ENCODE measurements at places on chromosomes 11 and 22.

- DNase-seq = no peak
Observed at GRCh38 chr11:86176165-86176884, 68.2 kb upstream of the EED start.

- DNase-seq = no peak
Observed at GRCh38 chr11:37087650-37088572, 489.9 kb upstream of the RAG2 start.

- no peak for DNase-seq
Observed at GRCh38 chr22:43343262-43343669, at the start of gene SCUBE1. TSS of gene SCUBE1 (minus strand) at chr22:43343372. CDS start at chr22:43343261, 111 bp downstream.

DNA sequence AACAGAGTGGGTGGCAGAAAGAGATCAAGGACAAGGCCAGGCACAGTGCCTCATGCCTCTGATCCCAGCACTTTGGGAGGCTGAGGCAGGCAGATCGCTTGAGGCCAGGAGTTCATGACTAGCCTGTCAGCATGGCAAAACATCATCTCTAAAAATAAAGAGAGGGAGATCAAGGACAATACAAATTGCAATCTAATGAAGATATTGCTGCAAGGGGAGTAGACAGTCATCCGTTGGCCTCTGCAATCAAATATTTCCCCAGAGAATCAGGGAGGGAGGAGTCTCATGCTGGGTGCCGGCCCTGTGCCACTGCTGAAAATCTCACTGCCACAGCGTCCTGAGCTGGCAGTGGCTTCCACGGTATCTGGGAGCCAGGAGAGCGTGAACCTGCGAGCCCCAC, 19.4 kb upstream of the IL17RA start:
- no peak for DNase-seq

DNA sequence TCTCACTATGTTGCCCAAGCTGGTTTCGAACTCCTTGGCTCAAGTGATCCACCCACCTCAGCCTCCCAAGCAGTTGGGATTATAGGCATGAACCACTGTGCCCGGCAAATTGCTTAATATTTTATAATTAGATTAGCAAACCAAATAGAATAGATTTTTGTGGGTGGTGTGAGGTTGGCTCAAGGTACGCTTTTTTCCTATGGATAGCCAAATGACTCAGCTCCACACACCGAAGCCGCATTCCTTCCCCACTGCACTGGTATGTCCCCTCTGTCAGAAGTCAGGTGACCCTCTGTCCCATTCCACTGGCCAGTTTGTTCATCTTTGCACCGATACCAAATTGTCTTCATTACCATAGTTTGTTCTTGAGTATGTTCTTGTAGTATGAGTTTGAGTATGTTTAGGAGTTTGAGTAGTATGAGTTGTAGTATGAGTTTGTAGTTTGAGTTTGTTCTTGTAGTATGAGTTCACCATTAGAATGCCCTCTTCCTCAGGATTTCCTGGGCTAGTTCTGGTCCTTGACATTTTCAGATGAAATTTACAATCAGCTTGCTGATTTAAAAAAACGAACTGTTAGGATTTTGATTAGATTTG, 19.4 kb downstream of the SUSD2 start:
- DNase-seq = no peak
